ENCODE measurements at places on chromosomes 13 and 19.

DNA sequence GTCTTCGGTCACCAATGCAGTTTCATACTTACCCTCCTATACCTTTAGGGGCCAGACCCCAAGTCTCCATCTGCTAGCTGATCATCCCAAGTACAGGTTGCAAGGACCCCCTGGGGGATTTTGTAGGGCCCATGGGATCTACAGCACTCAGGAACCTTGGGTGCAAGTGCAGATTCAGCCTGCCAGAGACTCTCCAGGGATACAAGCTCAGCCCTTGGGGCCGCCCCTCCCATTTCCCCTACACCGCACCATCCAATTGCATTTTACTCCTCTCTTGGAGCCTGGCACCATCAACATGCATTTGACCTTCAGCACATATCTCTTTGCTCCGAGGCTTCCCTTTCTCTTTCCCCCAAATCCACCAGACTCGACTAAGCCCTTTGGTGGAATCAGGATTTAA lies 154.7 kb upstream of the ZNF536 start:
- no peak for DNase-seq

DNA sequence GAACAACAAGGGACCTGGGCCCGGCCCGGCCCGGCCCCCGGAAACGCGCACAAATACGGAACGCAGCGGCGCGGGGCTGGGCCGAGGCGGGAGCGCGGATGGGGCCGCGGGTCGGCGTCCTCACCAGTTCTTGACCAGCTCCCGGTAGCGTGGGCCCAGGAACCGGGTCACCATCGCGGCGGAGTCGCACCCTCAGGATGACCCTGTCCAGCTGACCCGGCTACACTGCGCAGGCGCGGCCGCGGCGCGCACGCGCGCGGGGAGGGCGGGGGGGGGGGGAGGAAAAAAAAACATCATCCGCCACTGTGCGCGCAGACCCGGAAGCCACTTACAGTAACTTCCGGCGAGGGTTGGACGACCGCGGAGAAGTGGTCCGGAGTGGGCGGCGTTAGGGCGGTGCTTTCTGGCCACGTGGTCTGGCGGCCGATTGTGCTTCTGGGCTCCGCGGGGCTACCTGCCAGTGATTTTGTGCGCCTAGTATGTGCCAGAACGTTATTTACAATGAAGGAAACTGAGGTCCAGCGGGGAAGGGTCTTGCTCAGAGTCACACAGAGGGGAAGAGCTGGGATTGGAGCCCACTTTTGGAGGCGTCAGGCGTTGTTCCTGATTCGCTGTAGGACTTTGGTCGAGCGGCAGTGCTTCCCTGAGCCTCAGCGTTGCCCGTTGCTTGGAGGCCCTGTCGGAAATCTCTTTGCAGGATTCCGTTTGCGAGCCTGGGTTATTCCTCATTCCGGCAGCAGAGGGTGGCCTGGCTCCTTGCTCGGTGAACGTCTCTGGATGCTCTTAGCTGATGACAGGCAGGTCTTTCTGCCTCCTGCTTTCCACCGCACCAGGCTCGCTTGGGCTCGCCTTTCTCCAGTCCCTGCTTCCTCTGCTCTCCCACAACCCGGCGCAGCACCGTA lies at the start of gene UQCR11:
TSS of gene UQCR11 (minus strand) at position 227 of the 902 bp plus-strand sequence. CDS start at position 174, 53 bp downstream.
- DNase-seq = peak; percentile 97

GRCh38 chr13:20397896-20398295 lies 127.8 kb downstream of the CRYL1 start:
- DNase-seq = no peak

DNA sequence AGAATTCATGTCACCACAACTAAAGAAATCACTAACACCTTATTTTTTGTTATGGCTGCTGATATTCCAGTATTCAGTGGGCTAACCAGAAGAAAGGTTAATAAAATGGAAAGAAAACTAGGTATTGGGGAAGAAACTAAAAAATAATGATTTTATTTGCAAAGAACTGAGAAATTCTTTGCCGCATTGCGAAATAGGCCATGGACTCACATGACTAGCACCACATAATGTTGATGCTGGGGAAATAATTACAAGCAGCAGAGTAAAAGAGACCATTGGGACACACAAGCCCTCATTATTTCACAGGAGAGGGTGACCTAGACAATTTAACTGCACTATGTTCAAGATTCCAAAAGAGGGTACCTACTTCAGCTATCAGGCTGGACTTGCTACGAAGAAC lies 1411.5 kb downstream of the SLITRK5 start:
- DNase-seq = no peak

DNA sequence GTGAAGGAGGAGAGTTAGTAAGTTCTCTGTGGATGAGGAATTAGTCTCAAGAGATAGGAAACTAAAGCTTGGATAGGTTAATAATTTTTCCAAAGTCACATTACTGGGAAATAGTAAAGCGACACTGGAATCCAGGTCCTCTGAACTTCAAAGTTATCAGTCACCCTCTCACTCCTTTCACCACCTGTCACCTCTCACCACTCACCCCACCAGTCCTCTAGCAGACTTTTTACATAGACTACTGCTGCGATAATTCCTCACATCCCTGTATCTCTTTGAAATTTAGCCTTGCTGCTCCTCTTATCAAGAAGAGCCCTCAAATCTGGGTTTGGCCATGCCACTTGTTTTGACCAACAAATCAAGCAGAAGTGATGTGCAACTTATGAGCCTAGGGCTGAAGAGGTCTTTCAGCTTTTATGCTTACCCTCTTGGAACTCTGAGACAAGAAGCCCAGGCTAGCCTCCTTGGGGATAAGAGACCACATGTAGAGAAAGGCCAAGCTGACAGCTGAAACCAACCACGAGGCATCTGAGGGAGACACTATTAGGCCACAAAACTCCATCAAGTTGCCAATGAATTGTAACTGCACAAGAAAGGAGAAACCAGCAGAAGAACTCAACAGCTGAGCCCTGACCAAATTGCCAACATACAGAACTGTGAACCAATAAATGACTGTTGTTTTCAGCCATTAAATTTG lies 41.2 kb downstream of the STARD13 start:
- no peak for DNase-seq

GRCh38 chr13:112964971-112965492 lies 4.0 kb upstream of the MCF2L start:
- DNase-seq = no peak

DNA sequence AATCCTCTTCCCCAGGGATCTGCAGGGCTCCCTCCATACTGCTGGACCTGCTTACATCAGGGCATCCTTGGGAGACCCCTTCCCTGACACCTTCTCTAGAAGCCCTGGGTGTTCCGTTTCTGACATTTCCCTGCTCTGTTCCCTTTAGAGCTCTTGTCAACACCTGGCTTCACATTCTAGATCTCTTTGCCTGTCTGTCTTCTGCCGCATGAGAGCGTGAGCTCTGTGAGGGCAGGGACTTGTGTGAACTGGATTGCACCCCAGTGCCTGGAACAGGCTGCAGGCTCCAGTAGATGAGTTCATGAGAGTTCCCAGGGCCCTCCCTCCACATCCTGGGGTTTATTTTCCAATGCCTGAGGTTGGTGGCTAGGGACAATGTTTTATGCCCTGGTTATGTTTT lies 651 bp downstream of the CEACAM7 start:
- DNase-seq = no peak

GRCh38 chr13:24083141-24083540 lies 77.4 kb upstream of the SPATA13 start:
- DNase-seq = no peak

GRCh38 chr19:49546825-49547565 lies 19.2 kb downstream of the RCN3 start:
- peak; percentile 91 for DNase-seq

DNA sequence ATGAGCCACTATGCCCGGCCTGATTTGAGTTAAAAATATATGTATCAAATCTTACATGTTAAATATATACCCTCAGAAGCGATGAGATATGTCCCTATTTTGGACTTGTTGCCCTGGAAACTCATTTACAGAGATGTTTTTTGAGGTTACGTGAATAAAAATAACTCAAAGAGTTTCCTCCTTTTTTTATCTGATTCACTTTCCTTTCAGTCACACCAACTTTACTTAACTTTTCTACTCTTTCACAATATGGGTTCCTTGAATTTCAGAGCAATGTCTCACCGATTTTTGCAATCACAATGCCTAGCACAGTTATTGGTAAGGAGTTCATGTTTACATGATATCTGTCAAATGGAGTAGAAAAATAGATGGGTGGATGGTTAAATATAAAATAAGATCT lies 2.3 kb downstream of the OR7C2 start:
- no peak for DNase-seq

DNA sequence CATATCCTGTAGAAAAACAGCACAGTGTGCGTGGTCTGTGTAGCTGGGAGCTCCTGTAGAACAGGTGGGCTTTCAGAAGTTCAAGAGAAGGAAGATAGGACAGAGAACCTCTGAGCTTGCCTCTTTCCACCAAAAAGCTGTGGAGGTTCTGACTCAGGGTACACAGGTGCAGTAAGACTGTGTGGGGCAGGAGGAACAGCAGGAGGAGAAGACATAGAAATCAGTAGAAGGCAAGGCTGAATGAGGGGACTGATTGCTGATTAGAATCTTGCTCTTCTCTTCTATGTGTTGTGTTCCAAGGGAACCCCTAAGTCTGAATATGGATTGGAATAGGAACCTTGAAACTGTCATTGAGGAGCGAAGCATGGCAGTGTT lies 122.7 kb downstream of the AKAP11 start:
- no peak for DNase-seq

Data from HAP-1 (cell line).